Transverse colon (tissue), 4 donors: ENCODE measurements at places on chromosomes 6 and 20. TPM values are rescaled to one million over a fixed set of nuclear protein-coding genes. Genes with fewer than 3 reads are reported as not detected.

DNA sequence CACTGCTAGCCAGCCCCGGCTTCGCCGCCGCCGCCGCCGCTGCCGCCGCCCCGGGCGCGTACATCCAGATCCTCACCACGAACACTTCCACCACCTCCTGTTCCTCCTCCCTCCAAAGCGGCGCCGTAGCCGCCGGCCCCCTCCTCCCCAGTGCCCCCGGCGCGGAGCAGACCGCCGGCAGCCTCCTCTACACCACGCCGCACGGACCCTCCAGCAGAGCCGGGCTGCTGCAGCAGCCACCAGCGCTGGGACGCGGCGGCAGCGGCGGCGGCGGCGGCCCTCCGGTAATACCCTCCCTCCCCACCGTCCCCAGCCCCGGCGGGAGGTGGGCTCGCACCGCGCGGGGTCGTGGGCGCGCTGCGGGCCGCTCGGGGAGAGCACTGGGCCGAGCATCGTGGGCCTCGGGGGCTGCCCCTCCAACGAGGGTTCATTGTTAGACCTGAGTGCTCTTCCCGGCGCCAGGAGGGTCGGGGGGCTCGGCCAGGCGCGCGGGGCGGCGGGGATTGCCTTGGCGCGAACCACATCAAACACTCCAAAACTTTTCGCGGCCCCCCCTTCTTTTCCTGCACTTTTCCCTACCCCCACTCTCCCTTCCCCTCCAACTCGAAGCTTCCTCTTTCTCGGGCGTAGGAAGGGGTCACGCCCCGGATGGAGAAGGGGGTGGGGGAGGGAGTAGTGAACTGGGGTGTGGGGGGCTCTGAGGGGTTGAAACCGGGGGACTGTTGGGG lies 827 bp downstream of the E2F3 start:
- DNase-seq = peak; percentile 51
- no peaks in the 10 kb centered on the region for H3K4me1 ChIP-seq
- H3K4me3 ChIP-seq = peak overlapping the region; percentile 94
- no peaks in the 10 kb centered on the region for H3K27me3 ChIP-seq

The TMEM14A gene
- 12.5 TPM for total RNA-seq

- DNase-seq = no peak
- H3K27ac ChIP-seq = no peak overlapping the region
- no peaks in the 10 kb centered on the region for H3K27me3 ChIP-seq
Observed at GRCh38 chr20:3330046-3330741, 77.3 kb downstream of the DNAAF9 start.

GRCh38 chr6:124029567-124029966 lies 225.9 kb downstream of the NKAIN2 start:
- H3K4me1 ChIP-seq = no peaks in the 10 kb centered on the region
- no peak for DNase-seq
- no peaks in the 10 kb centered on the region for H3K27me3 ChIP-seq
- no peaks in the 10 kb centered on the region for H3K36me3 ChIP-seq

- H3K4me3 ChIP-seq = no peak overlapping the region
- DNase-seq = no peak
- no peaks in the 10 kb centered on the region for H3K4me1 ChIP-seq
- H3K27me3 ChIP-seq = no peaks in the 10 kb centered on the region
- H3K36me3 ChIP-seq = no peaks in the 10 kb centered on the region
Observed at GRCh38 chr20:50348096-50348495, 157.5 kb downstream of the CEBPB start.
